ENCODE measurements at places on chromosomes 3 and 15. TPM values are rescaled to one million over a fixed set of nuclear protein-coding genes. Genes with fewer than 3 reads are reported as not detected.

The DUOX1 gene
- total RNA-seq = not detected

The CHRNA5 gene
- total RNA-seq = 12.6 TPM

The ATP2B2 gene
- not detected for total RNA-seq

The PLCB2 gene
- 3.2 TPM for total RNA-seq

The P4HTM gene
- not detected for total RNA-seq

The GATM gene
- 0.85 TPM for total RNA-seq

The HIGD2B gene
- total RNA-seq = 0.11 TPM

The ATG7 gene
- 30.0 TPM for total RNA-seq

The PGBD4 gene
- total RNA-seq = 3.0 TPM

The GPX1 gene
- 29.0 TPM for total RNA-seq

The CTSH gene
- total RNA-seq = 281 TPM

The P2RY1 gene
- 4.8 TPM for total RNA-seq

GRCh38 chr15:25022233-25022632 is 67.4 kb downstream of the SNRPN start:
- no peak for DNase-seq

DNA sequence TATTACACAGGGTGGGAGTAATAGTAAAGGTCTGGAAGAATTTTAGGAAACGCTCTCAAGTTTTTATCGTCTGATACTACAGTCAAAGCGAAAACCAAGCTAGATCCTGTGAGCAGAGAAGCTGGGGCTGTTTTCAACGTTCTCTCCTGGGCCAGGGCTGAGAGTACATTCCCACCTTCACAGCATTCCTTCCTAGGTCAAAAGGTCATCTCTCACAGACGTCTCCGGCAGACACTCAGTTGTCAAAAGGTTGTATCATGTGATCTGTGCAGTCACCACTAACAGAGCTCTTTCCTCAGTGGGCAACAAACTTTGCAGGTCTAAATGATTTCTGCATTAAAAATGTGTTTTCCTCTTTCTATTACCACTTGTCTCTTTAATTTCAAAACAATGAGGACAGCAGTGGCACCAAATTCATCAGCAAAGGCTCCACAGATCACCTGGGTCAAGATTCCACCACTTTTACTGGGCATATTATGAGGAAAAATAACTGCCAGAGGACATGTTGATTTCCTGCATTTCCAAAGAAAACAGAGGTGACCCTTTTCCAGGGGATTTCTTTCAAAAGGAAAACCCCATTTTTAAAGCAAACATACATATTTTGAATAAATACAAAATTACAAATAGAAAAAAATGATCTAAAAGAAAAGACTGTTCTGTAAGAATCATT is 41.9 kb downstream of the MEIS2 start:
- peak; percentile 71 for DNase-seq

DNA sequence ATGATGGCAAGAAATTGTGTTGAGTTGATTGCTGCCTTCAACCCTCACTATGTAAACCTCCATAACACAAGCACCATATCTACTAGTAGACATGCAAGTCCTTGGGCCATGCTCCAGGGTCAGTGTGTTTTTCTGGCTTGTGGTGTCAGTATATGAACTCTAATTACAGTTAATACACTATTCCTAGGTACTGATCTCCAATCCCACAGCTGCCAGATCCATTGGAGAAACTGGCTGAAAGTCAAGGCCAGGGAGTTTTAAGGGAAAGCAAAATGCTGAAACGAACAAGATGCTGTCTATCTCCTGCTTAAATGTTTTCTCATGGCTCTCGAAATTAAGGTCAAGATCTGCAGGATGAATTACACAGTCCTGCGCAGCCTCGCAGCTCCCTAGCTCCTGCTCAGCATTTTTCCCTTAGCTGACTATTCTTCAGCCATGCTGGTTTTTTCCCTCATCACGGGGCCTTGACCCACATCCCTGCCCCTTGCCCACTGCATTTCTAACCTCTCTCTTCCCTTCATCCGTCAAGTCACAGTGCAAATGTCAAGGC is 425.0 kb upstream of the ADAMTS9 start:
- no peak for DNase-seq

- no peak for DNase-seq
Measured at GRCh38 chr15:74954515-74954914, 2.1 kb downstream of the RPP25 start.

DNA sequence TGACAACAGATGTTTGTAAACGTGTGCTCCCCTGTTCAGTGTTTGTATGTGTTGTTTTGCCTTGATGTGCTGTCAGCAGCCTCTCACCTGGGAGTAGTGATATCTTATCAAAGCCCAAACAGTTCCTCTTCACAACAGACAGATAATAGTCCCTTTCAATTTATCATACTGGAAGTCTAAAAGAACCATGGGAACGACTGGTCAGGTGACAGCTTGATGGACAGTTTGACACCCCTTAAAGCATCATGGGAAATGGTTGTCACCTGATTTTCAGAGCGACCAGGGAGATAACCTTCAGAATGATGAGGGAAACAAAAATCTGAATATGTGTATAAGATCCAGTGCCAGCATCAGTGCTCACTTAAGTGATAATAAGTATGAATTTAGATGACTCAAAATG is 146.3 kb upstream of the SOX2 start:
- peak; percentile 16 for DNase-seq

DNA sequence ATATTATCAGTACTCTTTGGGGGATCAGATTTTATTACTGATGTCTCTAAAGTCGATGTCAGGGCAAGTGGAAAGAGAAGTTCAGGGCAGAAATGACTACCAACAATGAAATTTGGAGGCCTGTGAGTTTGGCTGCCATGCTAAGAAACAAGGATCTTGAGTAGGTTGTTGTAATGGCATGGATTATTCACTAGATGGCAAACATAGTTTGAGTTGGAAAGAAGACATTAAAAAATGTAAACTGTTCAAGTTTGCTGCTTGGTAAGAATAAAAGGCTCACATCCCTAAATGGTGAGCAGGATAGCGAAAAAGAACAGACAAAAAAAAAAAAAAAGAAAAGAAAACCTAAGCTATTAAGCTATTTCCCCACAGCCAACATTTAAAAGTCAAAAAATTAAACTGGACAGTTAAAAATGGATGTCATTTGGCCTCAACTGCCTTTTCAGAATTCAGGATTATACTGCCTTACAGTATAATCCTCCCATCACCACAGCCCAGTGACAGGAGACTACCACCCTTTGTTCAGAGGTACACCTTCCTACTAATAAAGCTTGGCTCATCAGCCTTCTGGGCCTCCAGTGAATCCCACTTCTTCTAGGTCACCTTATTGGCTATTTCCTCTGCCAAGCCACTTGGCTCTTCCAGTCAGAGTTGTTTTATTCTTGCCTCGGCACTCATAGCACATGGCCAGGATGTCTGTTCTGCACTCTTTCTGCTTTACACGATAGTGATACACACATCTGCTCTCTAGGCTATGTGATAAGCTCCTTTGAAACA is 163.7 kb downstream of the PLD1 start:
- DNase-seq = peak; percentile 72

DNA sequence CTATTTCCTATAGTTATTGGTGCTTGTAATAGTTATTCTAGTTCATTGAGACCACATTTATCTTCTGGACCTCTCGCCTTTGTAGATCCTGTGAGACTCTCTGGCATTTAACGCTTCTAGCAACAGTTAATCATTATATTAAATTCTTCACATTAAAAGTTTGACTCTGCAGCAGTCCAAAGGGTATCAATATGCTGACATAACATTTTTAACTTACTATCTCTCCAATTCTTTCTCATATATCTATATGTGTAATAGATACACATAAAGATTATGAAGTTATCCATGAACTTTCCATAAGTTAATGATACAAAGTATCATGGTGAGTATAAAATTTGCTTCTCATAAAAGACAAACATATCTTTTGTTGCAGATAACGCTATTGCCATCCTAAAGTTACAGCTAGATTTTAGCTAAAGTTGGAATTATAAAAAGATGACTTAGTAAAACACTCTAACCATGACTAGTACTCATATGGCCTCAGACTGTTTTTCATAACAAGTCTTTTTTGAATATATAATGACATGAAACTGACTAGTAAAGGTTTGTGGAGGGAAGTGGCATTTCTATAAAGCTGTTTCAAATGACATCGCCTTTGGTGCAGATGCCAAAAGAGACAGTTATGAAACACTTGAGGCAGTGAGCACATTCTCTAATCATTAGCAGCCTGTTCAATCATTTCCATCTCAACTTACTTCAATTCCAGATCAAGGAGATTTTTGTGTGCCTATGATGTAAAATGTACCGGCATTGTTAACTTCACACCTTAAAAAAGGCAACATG is 379.3 kb upstream of the CBLB start:
- no peak for DNase-seq

GRCh38 chr3:139627759-139628158 is 50.0 kb downstream of the NMNAT3 start:
- DNase-seq = no peak
